RWPE1 (cell line): ENCODE measurements at places on chromosomes 11 and 22.

DNA sequence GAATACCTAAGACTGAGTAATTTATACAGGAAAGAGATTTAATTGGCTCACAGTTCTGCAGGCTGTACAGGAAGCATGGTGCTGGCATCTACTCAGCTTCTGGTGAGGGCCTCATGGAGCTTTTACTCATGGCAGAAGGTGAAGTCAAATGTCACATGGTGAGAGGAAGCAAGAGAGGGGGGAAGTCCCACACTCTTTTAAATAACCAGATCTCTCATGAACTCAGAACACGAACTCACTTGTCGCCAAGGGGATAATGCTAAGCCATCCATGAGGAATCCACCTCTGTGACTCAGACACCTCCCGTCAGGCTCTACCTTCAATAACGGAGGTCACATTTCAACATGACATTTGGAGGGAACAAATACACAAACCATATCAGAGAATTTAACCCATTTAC is 42.2 kb downstream of the BIRC2 start:
- DNase-seq: no peak

- DNase-seq: peak; percentile 49
Observed at GRCh38 chr11:132126973-132127899, 756.8 kb downstream of the NTM start.

GRCh38 chr11:9132203-9132878 is 40.9 kb upstream of the SCUBE2 start:
- no peak for DNase-seq

DNA sequence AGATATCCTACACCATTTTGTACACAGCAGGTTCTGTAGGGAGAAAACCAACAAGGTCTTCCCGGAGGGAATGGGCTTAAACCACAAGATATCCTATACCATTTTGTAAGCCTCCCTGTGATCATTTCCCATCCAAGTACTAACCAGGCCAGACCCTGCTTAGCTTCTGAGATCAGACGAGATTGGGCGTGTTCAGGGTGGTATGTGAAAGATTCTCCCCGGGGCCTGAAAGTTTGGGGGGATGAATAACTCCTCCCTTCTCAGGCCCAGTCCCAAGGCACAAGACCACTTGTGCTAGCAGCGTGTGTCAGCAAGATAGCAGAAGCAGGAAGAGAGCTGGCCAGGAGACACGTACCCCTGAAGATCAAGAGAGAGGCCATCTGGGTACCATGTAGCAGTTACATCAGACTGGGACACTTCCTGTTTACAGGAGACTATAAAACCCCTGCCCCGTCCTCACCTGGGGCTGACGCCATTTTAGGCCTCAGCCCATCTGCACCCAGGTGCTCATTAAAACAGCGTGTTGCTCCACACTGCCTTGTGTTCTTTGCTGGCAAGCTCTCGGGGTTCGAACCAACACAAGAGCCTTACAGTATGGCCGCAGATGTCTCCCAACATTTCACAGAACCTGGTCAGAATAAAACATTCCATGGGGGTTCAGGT is 17.3 kb downstream of the MIF start:
- no peak for DNase-seq

GRCh38 chr22:40659166-40659565 is 20.1 kb upstream of the MCHR1 start:
- DNase-seq: no peak

GRCh38 chr11:118198370-118198769 is 21.9 kb upstream of the SCN2B start:
- DNase-seq: peak; percentile 60

DNA sequence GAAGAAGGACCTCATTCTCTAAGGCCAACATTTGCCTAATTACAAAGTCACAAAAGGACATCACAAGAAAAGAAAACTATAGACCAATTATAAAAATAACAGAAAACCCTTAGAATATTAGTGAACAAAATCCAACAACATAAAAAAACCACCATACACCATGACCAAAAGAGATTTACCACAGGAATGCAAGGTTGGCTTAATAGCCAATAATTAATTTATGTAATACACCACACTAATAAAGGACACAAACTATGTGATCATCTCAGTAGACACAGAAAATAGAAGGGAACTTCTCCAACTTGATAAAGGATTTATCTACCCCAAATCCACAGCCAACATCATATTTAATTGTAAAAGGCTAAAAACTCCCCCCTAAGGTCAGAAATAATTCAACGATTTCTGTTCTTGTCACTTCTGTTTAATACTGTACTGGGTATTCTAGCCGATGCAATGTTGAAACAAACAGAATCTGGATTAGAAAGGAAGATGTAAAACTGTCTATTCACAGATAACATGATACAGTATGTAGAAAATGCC is 24.9 kb downstream of the CLTCL1 start:
- no peak for DNase-seq

DNA sequence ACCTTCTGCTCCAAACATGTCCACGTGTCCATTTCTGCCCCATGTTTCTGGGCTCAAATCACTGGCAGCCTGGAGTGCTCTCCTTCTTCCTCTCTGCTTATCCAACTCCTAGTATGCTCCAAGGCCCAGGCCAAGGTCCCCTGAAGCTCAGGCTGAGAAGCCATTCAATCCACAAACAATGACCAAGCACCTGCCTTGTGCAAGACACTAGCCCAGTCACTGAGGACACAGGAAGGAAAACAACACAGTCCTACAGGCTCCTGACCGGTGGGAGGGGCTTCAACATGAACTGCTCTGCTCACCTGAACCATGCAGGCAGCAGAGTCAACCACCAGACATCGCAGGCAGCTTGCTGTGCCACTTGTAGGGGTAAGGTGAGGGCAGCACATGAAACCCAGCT is 93.6 kb downstream of the RPL27A start:
- DNase-seq: no peak

- peak; percentile 61 for DNase-seq
Observed at GRCh38 chr11:71580057-71581003, 2.3 kb downstream of the KRTAP5-11 start.

- no peak for DNase-seq
Observed at GRCh38 chr11:28338371-28338770, 230.2 kb downstream of the METTL15 start.

DNA sequence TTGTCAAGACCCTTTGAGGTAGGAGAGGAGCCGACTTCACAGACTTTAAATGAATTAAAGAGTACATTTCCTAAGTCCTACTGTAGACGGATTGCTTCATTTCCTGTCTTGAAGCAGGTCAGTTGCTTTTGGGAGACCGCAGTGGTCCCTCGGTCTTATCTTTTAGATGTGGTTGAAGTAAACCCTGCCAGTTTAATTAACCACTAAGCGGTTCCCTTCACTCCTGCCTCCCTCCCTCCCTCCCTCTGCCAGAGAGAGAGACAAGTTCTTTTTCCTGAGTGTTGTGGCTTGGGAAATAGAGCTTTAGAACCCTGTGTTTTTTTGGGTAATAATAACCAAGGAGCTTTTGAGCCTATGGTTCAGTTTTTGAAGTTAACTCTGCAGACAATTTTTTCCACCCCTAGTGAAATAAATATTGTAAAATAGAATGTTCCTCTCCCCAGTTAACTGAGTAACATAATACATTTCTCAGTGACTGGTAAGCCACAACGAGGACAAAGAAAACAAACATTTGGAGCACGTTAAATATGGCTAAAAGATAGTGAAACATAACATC is 147.5 kb downstream of the LDLRAD3 start:
- DNase-seq: no peak

GRCh38 chr11:117550466-117550865 is 222.8 kb downstream of the CEP164 start:
- DNase-seq: no peak

- DNase-seq: no peak
Observed at GRCh38 chr11:69667619-69668604, 7.2 kb downstream of the LTO1 start.

- DNase-seq: no peak
Observed at GRCh38 chr11:12577725-12578644, 96.2 kb upstream of the TEAD1 start.

- DNase-seq: no peak
Observed at GRCh38 chr11:10996678-10997077, 138.8 kb upstream of the ZBED5 start.

DNA sequence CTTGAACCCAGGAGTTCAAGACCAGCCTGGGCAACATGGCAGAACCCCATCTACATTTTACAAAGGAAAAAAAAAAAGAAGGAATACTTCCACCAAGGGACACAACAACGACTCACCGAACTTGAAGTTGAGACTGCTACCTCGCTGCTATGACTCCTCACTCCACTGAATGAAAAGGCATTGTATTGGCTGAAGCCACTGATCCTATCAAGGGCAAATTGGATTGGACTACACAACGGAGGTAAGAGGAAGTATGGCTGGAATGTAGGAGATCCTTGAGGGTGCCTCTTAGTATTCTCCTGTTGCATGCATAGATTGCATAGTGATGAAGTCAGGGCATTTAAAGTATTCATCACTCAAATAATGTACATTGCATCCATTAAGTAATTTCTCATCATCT is 97.9 kb downstream of the CWF19L2 start:
- DNase-seq: no peak

DNA sequence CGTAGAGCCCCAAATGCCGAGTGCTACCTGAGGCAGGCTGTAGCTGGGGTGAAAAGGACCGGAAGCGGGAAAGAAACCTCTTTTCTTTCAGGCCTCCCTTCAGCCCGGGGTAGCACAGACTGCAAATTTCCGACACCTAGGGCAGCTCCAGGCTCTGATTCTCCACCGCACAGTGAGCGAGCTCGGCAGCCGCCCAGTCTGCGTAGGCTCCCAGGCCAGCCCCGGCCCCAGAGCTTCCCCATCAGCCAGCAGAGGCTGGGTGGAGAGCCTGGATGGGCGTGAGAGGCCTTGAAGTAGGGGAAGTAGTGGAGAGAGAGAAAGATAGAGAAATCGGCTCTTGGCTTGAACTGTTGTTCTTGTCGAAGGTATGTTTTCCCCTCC is 9.3 kb upstream of the PAX6 start:
- no peak for DNase-seq

DNA sequence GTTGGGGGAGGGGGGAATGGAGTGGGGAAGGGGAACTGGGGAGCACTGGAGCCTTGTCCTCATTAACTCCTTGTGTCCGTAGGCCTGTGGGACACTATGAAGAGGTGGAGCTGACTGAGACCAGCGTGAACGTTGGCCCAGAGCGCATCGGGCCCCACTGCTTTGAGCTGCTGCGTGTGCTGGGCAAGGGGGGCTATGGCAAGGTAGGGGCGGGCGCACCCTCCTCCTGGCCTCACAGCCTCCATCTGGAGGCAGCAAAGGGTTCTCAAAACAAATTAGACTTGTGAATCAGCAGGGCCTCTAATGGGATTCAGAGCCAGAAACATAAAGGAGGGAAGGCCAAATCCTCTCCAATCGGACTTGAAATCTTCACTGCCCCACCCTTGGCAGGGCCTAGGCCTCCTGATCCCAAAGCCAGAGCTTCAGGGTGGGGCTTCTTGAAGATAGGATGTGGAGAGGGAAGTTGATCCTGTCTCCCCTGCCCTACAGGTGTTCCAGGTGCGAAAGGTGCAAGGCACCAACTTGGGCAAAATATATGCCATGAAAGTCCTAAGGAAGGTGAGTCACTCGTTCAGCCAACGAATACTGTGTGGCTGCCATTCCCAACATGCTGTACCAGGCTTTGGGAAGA is 859 bp downstream of the RPS6KB2 start:
- peak; percentile 20 for DNase-seq

GRCh38 chr11:95816037-95816436 is 25.7 kb downstream of the CEP57 start:
- DNase-seq: no peak

DNA sequence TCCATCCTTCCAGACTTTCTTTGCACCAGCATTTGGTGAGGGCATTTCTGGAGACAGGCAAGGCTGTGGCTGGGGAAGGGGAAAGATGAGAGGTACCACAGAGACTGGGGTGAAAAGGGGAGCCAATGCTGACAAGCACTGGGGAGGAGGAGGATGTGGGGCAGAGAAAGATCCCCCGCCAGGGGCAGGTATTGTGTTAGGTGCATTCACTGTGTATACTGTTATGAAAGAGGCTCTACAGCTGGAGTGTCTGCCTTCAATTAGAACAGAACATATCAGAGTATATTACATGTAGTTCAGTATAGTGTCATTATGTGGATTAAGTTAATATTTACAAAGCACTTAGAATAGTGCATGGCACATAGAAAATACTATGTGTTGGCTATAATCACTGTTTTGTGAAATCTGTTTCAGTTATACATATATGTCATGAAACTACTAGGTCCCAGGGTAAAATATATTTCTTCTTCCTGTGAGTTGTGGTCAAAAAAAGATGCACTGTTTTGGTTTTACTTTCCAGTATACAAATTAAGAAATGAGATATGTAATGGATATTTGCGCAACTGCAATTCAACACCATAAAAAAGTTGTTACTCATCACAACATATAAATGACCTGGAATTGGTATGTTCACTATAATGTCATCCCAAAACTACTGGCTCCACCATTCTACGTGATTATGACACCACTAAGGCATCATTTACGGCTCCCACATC is 8.4 kb downstream of the MSANTD2 start:
- no peak for DNase-seq

- no peak for DNase-seq
Observed at GRCh38 chr11:69361466-69361865, 67.5 kb downstream of the MYEOV start.

DNA sequence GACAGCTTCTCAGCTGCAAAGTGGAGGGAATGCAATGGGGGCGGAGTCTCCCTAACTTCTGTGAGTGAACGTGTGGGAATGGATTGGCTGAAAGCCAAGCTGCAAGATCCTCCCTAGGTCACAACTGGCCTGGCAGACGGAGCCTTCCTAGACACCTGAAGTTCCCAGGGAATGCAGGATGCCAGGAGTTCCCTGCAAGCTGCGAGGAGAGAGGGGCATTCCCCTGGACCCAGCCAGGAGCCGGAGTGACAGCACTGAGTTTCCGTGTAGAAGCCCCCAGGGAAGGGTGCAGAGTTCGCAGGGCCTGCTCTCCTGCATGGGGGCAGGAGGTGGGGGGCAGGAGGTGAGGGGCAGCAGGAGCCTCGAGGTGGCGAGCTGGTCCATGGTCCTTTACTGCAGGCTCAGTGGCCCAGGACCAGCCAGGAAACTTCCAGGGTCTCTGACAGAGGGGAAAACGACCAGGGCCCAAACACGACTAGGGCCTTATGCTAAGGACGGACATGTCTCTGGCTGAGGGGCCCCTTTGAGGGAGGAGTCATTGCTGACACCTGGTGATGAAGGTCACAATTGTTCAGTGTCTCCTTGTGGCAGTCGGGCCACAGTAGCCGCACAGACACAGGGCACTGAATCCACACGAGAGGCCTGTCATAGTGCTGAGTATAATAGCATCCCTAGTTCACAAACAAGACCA is 141.4 kb downstream of the FBXO7 start:
- no peak for DNase-seq

- no peak for DNase-seq
Observed at GRCh38 chr11:118226296-118226695, 1.5 kb upstream of the JAML start.

GRCh38 chr11:126438272-126438671 is 82.8 kb downstream of the ST3GAL4 start:
- DNase-seq: no peak

- DNase-seq: peak; percentile 87
Observed at GRCh38 chr11:72482211-72482812, 48.0 kb upstream of the CLPB start.

DNA sequence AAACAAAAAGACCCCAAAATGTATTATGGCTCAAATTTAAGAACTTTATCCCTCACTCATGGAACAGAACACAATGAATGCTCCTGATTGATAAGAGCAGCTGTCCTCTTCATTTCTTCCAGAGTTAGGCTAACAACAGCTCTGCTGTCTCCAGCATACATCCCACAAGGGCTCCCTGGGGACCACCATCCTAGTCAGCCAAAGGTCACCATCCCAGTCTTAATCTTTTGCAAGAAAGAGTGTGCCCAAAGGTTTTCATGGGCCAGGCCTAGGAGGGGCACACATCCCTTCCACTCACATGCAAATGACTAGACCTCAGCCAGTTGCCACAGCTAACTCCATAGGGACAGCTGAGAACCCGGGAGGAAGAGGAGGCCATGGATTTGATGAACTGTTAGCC is 555.3 kb downstream of the BUD13 start:
- DNase-seq: no peak
